ENCODE measurements at places on chromosomes 2 and 18.

- no peak for DNase-seq
Observed at GRCh38 chr2:164242409-164242808, 378.9 kb downstream of the GRB14 start.

DNA sequence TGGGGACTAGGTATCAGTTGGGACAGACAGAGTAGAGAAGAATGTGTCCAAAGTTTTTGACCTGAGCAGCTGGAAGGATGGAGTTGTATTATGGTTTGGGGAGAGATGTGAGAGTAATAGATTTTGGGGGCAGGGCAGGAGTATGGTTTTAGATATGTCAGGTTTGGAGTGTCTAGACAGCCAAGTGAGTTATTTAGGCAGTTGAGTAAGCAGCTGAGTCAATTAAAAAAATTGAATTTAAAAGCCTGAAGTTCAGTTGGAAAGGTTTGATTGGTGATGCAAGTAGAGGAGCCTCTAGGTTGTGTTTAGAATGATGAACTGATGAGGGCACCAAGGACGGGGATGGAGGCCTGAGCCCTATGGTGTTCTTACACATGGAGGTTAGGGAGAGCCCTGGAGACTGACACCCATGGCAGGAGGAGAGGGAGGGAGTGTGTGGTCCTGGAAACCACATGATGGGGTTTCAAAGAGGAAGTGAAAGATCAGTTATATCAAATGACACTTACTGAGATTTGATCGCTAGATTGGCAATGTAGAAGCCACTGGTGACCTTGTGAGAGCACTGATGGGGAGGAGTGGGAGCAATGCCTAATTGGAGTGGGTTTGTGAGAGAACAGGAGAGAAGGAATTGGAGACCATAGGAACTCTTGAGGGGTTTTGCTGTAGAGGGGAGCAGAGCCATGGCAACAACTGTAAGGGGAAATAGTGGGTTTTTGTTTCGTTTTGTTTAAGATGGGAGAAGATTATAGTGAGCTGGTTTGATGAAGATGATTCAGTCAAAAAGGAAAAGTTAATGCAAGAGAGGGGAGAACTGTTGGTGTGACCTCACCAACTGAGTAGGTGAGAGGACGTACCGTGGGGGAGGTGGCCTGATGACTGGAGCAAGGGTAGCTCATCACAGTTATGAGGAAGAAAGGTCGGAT lies 10.3 kb downstream of the ITGA6 start:
- DNase-seq, result no peak

- DNase-seq, result no peak
Observed at GRCh38 chr18:12254136-12254819, at the start of gene CIDEA. Gene CIDEA, plus strand, starts transcription at chr18:12254361. Its CDS starts 23 bp downstream, at chr18:12254384.

DNA sequence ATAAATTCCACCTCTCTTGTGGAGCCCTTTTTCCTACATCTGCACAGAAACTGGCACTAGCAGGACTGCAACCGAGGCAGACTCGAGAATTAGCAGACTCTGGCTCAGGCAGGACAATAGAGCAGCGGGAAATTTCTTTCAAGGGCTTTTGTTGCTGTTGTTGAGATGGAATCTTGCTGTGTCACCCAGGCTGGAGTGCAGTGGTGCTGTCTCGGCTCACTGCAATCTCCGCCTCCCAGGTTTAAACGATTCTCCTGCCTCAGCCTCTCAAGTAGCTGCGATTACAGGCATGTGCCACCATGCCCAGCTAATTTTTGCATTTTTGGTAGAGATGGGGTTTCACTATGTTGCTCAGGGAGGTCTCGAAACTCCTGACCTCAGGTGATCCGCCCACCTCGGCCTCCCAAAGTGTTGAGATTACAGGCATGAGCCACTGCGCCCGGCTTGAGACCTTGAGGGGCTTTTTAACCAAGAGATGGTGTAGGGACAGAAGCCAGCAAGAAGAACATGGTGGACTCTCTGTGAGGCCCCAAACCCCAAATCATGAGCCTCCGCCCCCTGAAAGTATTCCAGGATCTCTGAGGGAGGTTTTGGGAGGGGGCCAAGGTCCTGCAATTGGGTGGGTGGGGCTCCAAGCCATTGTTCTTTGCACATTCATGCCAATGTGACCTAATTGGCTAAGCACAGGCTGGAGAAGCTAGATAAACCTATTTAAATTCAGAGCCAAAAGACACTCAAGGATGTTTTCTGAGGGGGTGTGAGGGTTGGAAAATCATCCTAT lies 68.4 kb upstream of the MSH2 start:
- DNase-seq, result no peak

GRCh38 chr2:188675391-188676009 lies 298.7 kb upstream of the COL3A1 start:
- DNase-seq, result peak; percentile 36

Data from HTR-8/SVneo (cell line).